HTR-8/SVneo (cell line): ENCODE measurements at places on chromosomes 16 and 17.
A peak's percentile ranks its signal among the peaks of the same experiment; 100 is the strongest.

DNA sequence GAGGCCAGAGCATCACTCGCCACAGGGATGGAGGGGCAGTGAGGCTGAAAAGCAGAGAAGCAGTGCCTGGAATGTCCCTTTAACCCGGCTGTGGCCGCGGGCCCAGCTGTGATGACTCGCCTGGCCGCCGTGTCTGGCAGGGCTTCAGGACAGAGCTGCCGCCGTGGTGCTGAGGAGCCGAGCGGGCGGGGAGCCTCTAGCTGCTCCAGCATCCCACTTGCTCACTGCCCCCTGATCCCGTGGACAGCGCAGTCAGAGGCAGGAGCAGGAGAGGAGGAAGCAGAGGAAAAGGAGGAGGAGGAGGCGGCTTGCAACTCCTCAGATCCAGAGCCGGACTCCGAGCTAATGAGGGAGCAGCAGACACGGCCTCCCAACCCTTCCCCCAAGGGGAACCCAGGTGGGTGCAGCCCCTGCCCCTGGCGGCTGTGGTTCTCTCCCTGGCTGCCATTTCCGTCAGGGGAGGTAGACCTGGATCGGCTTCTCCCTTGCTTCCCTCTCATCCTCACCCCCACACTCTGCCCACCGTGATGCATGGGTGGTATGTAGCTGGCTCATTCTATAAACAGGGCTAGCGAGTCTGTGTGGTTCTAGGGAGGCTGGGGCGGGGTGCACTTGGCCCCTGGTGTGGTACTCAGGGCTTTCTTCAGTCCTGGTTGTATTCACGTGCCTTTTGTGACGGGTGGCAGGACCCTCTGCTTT is 165.7 kb downstream of the CMIP start:
- DNase-seq: peak; percentile 54

DNA sequence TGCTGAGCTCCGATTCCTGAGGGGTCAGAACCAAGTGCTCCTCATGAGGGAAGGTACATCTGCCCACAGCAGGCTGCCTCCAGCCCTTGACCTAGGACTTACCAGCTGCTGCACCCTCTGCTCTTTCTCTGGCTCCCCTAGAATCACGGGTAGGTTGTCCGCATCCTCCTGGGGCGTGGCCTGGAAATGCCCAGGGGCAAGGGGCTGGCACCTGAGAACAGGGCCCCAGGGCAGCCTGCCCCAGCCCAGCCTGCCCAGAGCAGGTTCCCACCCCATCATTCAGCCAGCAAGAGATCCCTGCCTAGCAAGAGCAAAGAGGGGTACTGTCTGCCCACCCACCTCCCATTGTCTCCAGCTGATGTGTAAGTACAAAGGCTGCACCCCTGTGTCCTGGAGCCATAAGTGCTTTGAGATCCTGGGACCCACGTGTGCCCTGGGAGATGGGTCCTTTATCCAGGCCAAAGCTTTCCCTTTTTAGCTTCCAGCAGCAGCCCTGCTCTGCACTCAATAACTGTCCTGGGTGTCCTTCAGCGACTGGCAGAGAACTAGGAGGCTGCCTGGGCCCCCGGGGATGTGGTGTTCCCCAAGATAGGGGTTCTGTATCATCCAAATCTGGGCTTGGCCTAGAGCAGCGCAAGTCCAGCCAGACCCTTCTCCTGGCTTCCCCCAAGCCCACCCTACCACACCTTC is 5.1 kb downstream of the TSPOAP1 start:
- no peak for DNase-seq

DNA sequence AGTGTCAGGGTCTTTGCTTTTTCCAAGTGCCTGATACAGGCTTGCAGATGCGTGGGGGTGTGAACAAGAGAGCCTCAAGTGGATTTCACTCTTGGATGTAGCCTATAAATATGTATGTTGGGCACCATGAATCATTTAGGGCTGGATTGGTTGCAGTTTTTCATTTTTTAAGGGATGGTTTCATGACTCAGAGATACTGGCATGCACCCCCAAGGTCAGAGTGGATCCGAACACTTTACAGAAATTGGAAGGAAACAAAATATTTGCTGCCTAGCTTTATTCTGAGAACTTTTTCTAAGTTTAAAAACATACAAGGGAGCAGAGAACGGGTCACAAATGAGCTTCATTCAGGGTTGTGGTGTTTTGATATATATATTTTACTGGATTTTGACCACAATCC is 436.8 kb upstream of the ERCC4 start:
- no peak for DNase-seq

DNA sequence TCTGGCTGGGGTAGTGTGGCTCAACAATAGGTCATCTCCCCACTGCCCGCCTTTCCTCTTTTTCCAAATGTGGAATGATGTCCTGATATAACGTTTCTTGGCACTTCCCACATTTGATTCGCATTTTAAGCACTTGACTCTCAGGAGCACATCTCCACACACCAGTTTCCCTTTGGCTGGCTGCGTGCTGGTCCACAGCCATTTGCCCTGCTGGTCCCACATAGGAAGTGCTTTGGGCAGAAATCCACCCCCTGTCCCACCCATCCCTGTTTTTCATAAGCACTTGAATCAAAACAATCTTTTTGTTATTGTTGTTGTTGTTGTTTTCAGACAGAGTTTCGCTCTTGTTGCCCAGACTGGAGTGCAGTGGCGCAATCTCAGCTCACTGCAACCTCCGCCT is 24.0 kb upstream of the TNFRSF13B start:
- DNase-seq: no peak

DNA sequence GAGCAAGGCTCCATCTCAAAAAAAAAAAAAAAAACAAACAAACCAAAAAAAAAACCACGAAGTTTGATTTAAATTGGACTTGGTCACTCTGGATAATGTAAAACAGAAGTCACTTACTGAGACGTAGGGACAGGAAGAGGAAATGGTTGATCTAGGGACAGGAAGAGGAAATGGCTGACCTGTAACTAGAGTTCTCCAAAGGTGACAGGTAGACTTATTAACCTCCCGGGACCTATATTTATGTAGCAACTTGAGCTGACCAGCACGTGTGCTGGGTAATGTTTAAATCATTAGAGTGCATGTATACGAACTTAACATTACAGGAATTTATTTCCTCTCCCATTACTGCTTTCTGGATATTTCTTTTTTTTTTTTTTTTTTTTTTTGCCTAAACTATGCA is 81.5 kb upstream of the DHX40 start:
- DNase-seq: no peak

DNA sequence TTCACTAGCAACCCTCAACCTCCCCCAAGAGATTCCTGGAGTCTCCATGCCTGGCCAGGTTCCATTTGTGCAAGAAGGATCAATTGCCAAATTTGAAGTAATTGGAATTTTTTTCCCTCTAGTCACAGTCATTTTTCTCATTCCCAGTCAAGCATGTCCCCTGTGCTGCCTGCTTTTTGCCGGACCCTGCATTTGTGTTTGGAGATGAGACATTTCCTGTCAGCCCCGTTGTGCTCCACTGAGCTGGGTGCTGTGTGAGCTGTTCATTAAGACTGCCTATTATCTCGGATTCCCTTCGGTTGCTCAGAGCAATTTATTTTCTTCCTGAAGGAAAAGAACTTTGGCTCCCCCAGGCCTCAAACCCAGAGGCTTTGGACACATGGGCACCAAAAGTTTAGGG is 201.0 kb upstream of the NLRP1 start:
- DNase-seq: no peak

- no peak for DNase-seq
These were observed 61.7 kb downstream of the KCNJ2 start for GRCh38 chr17:70230850-70231640.

GRCh38 chr16:82651921-82652601 is 25.3 kb downstream of the CDH13 start:
- no peak for DNase-seq

GRCh38 chr17:48577946-48578615 is at the start of gene HOXB4:
Gene HOXB4, minus strand, starts transcription at chr17:48578350. Its CDS starts 31 bp downstream, at chr17:48578319.
- peak; percentile 87 for DNase-seq

- DNase-seq: no peak
These were observed 8.3 kb downstream of the FHOD1 start for GRCh38 chr16:67238806-67239470.

DNA sequence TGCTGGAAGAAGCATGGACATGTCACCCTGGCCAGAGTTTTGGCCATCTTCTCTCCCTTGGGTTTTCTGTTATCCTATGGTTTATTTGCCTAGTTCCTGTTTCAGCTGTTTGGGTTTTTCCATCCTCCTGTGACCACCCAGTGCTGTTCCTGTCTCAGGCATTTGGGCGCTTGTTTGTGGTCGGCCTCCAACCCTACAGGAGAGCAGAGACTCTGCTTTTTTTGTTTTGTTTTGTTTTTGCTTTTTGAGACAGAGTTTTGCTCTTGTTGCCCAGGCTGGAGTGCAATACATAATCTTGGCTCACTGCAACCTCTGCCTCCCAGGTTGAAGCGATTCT is 3.3 kb upstream of the ZC3H7A start:
- DNase-seq: no peak

DNA sequence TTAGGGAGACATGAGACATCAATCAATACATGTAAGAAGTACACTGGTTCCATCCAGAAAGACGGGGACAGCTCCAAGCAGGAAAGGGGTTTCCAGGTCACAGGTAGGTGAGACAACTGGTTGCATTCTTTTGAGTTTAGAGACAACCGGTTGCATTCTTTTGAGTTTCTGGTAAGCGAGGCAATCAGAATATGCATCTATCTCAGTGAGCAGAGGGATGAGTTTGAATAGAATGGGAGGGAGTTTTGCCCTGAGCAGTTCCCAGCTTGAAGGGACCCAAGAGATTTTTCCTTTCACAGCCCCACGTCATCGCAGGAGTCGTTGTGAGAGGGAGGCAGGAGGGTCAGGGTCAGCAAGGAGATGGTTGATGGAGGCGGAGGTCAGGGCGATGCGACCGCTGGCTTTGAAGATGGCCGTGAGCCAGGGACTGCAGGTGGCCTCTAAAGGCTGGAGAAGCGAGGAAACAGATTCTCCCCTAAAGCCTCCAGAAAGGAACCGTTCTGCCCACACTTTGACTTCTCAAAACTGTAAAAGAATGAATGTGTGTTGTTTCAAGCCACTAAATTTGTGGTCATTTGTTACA is 36.5 kb downstream of the IRF8 start:
- DNase-seq: no peak

DNA sequence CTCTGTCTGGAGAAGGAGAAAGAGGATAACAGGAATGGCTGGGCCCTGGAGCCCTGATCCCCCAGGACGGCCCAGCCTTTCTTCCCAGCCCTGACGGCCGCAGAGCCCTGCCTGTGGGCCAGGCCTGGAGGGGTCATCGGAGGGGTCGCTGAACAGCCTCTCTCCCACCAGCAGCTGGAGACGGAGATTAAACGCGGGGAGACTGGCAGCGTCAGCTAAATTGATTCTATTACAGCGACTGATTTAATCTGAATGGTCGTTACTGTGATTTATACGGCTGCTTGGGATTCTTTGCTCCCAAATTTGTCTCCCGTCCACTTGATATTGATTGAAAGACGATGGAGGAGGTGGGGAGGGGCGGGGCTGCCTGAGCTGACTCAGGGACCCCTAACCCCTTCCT is 7.1 kb upstream of the CDH15 start:
- DNase-seq: no peak

DNA sequence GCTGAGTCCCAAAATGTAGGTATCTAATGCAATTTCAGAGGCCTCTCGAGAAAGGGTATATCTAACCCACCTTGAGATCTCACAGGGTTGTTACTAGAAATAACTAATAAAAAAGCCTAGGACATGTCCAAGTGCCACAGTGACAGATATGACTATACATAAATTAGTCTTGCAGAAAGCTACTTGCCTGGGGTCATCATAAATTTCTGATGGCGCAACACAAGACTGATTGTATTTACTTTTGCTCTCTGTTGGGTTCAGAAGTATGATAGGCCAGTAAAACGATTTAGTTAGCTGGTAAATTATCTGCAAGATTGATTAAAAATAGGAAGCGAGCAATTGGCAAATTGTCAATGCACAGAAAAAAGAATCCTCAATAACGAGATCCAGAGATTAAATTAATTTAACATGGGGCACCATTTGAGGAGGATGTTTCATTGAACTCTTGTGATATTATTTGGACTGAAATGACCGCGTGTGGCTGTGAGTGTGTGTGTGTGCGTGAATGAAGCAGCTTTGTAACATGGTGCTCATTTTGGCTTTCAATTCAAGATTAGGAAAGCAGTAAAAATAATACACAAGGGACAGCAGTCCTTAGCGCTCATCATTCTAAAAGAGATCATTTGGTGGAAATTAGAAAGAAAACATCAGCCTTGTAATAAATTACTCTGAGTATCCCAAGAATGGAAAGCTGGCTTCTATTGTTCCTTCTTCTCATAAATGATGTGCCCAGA is 157.4 kb upstream of the ZFHX3 start:
- DNase-seq: no peak

- no peak for DNase-seq
These were observed 245.1 kb upstream of the CIBAR2 start for GRCh38 chr16:85357323-85357722.

- DNase-seq: no peak
These were observed 38.8 kb downstream of the WSCD1 start for GRCh38 chr17:6108987-6109386.

DNA sequence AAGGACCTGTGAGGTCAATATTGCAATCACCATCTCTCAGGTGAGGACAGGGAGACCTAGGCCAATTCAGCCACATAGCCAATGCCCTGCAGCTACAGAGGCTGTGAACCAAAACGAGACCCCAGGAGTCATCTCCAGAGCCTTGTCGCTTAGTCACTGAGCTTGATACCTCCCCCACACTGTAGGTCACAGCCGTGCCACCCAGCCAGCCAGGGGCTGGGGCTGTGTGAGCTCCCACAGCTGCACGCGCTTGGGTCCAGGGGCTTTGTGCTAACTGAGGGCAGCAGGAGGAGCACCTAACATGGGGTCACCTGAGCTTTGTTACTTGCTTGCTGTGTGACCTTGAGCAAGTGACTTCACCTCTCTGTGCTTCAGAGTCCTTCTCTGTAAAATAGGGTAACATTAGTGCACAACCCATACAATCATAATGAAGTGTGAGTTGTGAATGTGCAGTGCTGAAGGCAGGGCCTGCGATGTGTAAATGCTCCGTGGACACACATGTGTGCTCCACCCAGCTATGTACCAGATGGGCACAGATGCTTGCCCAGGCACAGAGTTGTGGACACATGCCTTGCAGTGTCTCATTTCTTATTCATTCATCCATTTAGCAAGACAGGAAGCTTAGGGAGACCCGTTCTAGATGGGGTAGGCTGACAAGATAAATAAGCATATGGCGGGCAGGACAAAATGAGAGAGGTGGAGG is 25.9 kb downstream of the SBK1 start:
- no peak for DNase-seq

DNA sequence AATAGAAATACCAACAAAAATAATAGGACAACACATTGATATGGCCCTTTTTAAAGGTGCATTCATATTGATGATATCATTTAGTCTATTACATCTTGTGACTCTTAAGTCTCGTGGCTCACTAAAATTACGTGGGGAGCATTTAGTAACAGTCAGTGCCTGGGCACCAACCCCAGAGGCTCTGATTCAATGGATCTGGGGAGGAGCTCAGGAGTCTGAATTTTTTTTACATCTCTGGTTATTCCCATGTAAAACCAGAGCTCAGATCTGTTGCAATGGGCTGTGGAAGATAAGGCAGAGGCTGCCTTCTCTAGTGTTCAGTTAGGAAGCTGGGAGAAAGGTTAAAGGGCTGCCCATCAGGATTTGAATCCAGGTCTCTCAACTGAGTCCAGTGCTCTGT is 549.9 kb upstream of the CDH5 start:
- no peak for DNase-seq
